NB4 (cell line): ENCODE measurements at places on chromosomes 2 and 18.

DNA sequence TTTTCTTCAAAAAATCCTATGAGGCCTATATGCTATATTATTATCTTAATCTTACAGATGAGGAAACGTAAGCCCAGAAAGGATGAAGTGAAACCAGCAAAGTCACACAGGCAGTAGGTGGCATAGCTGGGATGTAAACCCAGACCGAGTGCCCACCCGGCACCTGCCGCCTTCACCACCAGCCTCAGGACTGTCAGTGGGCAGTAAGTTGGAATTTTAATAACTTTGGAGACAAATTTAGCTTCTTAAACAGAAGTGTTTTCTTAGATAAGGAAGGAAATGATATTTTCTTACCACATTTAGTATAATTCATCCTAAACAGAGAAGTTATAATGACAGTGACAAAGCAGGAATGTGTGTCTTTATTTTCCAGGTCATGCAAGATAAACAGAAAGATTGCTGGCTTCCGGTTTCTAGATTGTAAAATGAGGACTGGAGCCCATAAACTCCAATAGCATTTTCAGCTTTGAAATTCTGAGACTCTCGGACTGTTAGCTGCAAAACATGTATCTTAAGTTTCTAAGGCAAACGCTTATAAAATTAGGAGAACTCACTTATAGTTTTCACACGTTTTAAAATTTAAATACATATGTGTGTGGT is 59.3 kb downstream of the CD8B2 start:
- DNase-seq = no peak

DNA sequence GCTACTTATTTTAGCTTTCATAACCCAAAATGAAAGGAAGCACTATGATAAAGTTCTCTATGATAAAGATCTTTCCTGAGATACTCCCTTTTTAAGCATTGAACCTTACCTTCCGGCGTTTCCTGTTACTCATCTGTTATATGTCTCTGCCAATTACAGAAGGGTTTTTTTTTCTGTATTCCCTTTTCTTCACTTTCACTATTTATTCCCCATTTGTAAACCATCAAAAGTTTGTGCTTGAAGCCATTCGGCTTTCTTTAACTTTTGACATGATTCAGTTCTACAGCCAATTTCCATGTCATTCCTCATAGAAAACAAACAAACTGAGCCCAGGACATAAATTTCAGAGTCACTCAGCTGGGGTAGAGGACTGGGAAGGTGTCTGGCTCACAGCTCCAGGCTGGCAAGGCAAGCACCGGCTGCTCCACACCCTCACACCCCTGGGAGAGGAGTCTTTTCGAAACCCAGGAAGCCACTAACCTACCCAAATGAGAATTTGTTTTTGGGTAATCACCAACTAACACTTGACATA is 429.4 kb upstream of the TRIB2 start:
- DNase-seq = peak; percentile 72

- DNase-seq = no peak
Observed at GRCh38 chr18:80238651-80239260, 8.6 kb downstream of the PARD6G start.

- DNase-seq = no peak
Observed at GRCh38 chr2:162343492-162343823, 474 bp upstream of the GCA start.

- no peak for DNase-seq
Observed at GRCh38 chr18:34611904-34612303, 98.2 kb upstream of the DTNA start.

GRCh38 chr2:204282525-204282924 is 262.8 kb upstream of the PARD3B start:
- no peak for DNase-seq

DNA sequence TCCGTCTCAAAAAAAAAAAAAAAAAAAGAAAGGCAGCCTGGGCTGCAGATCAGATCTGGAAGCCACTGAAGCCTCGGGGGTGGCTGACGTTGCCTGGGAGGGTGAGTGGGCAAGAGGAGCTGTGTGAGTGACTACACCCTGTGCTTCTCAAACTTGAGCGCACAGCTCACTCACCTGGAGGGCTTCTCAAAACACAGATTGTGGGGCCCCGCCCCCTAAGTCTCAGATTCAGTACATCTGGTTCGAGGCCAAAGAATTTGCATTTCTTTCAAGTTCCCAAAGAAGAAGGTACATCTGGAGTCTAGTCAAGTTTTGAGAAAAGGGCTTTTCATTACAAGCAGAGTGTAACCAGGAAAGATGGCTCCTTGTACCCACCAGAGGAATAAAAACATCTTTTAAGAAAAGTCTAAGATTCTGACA is 97.7 kb upstream of the CAB39 start:
- no peak for DNase-seq

- peak; percentile 78 for DNase-seq
Observed at GRCh38 chr2:209960676-209961630, 41.5 kb upstream of the RPE start.

GRCh38 chr2:200104015-200104414 is 148.6 kb downstream of the MAIP1 start:
- DNase-seq = no peak

DNA sequence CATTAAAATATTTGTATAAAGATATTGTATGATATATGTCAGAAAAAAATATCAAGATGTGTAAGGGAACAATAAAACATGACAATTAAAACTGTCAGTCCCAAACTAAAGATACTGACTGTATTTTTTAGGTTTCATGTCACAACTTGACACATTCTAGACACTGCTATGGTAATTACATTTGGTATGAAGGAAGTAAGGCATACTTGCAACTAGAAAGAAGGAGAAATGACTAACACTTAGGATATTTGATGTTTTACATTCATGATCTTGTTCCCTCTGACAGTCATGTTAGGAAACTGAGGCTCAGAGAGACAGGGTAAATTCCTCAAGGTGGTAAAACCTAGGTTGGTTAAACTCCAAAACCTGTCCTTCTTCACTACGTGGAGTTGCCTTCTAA is 68.3 kb downstream of the TMEFF2 start:
- no peak for DNase-seq

DNA sequence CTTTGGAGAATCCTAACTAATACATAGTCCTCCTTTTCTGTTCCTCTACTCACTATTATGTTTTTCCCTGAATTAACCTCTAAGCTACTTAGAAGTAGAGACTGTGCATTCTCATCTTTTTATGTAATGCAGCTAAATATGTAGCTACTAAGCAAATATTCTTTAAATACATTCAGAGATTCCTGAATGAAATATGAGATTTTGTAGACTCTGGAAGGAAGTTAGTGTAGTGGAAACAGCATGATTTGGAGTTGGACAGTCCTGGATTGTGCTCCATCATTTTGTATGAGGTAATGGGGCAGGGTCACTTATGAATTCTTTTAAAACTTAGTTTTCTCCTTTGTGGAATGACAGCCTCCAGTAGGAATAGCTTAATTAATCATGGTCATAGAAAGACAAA is 24.7 kb upstream of the NT5C1B start:
- DNase-seq = no peak

GRCh38 chr2:237180987-237181386 is 95.3 kb downstream of the COPS8 start:
- DNase-seq = no peak

GRCh38 chr2:62074233-62074632 is 121.7 kb upstream of the B3GNT2 start:
- DNase-seq = no peak

GRCh38 chr2:881204-881918 is 69.3 kb upstream of the SNTG2 start:
- no peak for DNase-seq

- DNase-seq = peak; percentile 7
Observed at GRCh38 chr2:160784034-160784433, 290.4 kb upstream of the RBMS1 start.

- no peak for DNase-seq
Observed at GRCh38 chr18:23149570-23149969, 14.3 kb downstream of the CABLES1 start.

GRCh38 chr2:226698671-226699070 is 100.9 kb downstream of the IRS1 start:
- DNase-seq = no peak
